ENCODE measurements at places on chromosomes 2 and 18.

- peak; percentile 85 for DNase-seq
Observed at GRCh38 chr2:127067620-127068350, 39.2 kb downstream of the BIN1 start.

GRCh38 chr18:12296087-12296403, 12.0 kb upstream of the TUBB6 start:
- DNase-seq: no peak

GRCh38 chr2:176554101-176555048, 285.1 kb downstream of the MTX2 start:
- peak; percentile 85 for DNase-seq

GRCh38 chr2:64952096-64952495, 37.1 kb upstream of the SLC1A4 start:
- no peak for DNase-seq

DNA sequence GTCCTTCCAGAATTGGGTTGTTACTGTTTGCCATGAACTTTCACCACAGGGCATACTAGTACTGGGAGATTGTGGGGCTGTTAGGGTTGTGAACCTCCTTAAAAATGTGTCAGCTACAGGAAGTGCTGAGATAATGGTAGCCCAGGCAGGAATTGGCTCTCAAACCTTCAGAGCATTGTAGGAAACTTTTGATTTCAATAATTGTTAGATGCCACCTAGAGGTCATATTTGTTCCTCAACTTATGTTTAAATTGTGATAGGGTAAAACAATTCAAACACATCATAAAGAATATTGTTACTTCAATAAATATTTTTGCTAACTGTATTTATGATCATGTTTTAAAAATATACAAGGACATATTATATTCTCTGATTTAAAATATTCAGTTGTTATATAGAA, 594.6 kb downstream of the ADCYAP1 start:
- peak; percentile 6 for DNase-seq
